ENCODE measurements at places on chromosomes 5 and 9. TPM values are rescaled to one million over a fixed set of nuclear protein-coding genes. Genes with fewer than 3 reads are reported as not detected.

NUTM2G gene
- not detected for total RNA-seq

CARD9 gene
- 0.34 TPM for total RNA-seq

GRCh38 chr9:111454751-111455150 is 29.4 kb downstream of the ECPAS start:
- no peak for DNase-seq

DNA sequence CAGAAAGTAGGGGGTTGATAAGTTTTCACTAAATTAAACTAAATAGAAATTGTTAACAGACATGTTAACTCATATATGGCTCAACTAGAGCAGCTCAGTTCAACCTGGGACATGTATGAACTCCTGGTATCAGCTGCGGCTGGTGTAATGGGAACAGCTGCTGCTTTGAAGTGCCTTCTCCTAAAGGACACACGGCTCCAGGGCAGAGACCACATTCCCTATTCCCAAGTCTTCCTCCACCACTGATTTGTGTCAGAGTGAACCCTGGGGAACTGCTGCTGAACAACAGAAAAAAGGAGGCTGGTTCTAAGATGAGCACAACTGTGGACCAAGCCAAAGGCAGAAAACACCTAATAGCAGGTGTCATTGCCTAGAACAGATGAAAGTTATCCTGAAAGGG is 71.1 kb downstream of the MAPKAP1 start:
- DNase-seq: no peak

RNF38 gene
- total RNA-seq: 18.5 TPM

- no peak for DNase-seq
Observed at GRCh38 chr5:89756955-89757354, 652.6 kb downstream of the CETN3 start.

- DNase-seq: no peak
Observed at GRCh38 chr5:8897316-8897715, 648.6 kb downstream of the SEMA5A start.

- no peak for DNase-seq
Observed at GRCh38 chr5:38927470-38927869, 81.7 kb downstream of the OSMR start.

GRCh38 chr5:83025690-83026478 is 51.3 kb downstream of the TMEM167A start:
- DNase-seq: no peak

GRCh38 chr5:73693573-73694061 is 67.6 kb downstream of the ARHGEF28 start:
- DNase-seq: no peak

DNA sequence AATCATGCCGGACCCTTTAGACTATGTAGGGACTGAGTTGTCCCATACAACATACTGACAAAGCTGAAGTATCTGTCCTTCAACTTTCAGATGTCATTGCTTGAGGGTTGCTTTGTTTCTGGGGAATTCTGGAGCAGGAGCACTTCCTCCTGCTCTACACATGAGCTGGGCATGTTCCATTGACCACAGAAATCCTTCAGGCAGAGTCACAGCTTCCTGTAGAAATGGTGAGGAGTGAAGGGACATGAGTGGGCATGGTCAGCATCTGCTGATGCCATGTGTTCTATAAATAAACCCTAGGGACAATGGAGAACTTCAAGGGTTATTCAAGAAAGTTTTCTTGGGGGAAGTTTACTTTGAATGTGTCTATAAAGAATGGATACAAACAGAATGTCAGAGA is 296.6 kb upstream of the FBXL7 start:
- no peak for DNase-seq

SPEF2 gene
- 0.11 TPM for total RNA-seq

- no peak for DNase-seq
Observed at GRCh38 chr9:33619666-33620404, 95.8 kb downstream of the ANKRD18B start.

DNA sequence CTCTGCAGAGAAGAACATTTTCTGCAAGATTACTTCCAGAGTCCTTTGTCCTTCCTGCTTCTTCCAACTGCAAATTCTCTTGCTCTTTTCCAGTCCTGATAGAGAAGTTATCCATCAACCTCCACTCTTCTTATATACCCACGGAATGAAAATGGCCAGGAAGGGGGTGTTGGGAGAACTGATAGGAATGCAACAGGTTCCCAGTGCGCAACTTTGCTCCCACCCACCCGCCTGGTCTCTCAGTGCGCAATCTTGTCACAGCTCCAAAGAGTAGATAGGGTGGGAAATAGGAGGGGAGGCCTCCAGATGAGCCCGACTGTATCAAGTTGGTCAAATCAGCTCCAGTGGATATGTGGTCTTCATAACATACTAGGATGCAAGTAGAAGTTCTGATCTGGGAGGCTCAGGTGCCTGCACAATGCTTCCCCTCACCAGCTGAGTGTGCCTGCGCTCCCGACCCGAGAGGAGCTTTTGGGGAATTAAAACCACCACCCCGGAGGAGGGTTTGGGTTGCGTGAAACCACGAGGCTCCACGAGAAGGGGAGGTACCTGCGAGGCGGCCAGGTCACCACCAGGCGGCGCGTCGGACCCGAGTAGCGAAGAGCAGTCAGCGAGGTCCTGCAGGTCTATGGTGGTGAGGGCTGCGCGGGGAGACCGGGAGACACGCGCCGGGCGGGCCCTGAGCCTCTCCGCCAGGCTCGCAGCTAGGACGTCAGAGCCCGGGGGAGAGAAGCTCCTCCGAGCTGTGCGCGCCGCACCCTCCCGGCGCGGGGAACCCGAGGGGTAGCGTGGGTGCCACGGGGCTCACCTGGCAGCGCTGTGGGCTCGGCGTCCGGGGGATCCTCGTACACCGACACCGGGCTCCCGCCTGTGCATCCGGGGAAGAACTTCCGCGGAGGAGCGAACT is 835 bp downstream of the MCIDAS start:
- DNase-seq: no peak

GRCh38 chr9:36928670-36929349 is 105.3 kb downstream of the PAX5 start:
- DNase-seq: no peak

ARID3C gene
- not detected for total RNA-seq

DNA sequence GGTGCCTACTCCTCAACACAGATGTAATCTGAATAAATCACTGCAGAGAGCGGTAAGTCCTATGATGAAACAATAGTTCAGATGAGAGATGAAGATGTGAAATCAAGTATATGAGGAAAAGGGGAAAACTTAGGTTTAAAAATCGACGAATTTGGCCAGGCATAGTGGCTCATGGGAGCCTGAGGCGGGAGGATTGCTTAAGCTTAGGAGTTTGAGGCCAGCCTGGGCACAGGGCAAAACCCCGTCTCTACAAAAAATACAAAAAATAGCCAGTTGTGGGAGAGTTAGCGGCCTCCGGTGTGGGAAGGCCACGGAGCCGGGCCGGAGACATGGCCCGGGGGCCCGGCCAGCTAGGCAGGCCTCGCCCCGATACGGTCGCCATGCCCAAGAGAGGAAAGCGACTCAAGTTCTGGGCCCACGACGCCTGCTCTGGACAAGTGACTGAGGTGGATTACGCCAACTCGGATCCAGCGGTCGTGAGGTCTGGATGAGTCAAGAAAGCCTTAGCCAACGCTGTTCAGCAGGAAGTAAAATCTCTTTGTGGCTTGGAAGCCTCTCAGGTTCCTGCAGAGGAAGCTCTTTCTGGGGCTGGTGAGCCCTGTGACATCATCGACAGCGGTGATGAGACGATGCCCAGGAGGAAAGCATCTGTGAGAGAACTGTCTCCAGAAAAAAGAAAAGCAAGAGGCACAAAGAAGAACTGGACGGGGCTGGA is 62.8 kb upstream of the SUB1 start:
- peak; percentile 62 for DNase-seq

- no peak for DNase-seq
Observed at GRCh38 chr9:13351778-13352386, 72.4 kb upstream of the MPDZ start.

GRCh38 chr5:32051796-32052195 is 122.3 kb downstream of the GOLPH3 start:
- DNase-seq: no peak

BHMT2 gene
- 7.1 TPM for total RNA-seq

GRCh38 chr5:171242521-171242920 is 66.5 kb upstream of the TLX3 start:
- no peak for DNase-seq

- DNase-seq: peak; percentile 59
Observed at GRCh38 chr5:74394916-74395880, 245.3 kb downstream of the ENC1 start.

INSYN2B gene
- not detected for total RNA-seq

STPG3 gene
- total RNA-seq: not detected

GRCh38 chr9:14081745-14082144 is 232.2 kb downstream of the NFIB start:
- DNase-seq: no peak

EXD3 gene
- 5.5 TPM for total RNA-seq

DNA sequence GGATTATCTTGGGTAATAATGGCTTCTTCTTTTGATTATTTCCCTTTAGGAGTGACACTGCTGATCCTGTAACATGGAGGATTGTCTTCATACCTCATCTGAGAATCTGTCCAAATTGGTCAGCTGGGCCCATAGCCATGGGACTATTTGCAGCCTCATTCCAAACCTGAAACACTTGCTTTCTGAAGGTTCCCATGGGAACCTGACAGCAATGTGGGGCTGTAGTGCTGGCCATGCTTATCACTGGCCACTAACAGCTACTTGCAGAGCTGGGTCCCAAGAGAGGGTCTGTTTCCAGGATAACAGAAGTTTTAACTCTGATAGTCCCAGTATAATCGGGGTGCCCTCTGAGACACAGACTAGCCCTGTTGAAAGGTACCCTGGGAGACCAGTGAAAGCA is 87.4 kb downstream of the KIAA1958 start:
- no peak for DNase-seq

DNA sequence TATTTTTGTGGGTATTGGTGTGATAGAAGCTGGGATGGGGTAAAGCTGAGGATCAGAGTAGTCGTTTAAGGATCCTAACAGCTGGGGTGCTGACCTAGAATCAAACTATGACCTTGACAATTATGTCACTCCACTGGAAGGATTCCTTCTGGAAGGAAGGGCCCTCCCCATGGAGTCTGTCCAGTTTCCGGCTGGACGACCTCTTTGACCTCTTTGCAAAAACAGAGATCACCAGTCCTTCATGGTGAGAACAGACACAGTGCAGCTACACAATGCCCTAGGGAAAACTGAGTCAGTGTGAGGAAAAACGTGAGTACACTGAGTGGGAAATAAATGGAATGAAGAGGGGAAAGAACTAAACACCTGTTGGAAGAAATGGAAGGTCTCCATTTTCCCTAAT is 445.6 kb downstream of the MAT2B start:
- DNase-seq: no peak

PPP3R2 gene
- total RNA-seq: not detected

ISOC1 gene
- 13.8 TPM for total RNA-seq

DNA sequence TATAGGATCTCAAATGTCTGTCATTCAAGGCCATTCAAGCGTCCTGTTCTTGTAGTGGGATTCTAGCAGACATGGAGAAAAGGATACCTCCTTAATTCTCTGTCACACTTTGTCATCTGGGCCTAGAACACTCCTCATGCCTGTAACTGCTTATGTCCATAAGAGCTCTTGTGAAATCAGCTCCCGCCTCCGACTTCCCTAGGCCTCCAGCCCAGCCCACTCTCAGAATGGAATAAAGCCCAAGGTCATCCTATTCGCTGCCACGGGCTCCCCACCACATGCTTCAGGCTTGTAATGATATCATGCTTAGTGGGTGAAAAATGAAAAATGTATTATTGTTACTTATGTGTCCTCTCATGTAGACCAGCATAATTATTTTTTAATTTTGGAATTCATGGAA is 632.5 kb downstream of the ISL1 start:
- no peak for DNase-seq

TARS1 gene
- 77.6 TPM for total RNA-seq

LCN1 gene
- total RNA-seq: not detected

- no peak for DNase-seq
Observed at GRCh38 chr9:114777821-114778609, 27.8 kb downstream of the TNFSF15 start.

DNA sequence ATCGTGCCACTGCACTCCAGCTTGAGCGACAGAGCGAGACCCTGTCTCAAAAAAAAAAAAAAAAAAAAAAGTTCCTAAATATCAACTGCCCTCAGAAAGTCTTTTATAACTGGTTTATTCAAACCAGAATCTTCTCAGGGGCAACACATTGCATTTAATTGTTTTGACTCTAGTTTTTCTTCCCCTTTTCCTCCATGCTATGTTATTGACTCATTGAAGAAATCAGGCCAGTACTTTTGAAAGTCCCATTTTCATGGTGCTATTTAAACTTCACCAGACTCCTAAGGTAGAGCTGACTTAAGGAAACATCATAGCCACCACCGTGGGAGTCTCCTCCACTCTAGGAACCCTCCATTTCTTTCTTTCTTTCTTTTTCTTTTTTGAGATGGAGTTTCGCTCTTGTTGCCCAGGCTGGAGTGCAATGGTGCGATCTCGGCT is 83.1 kb upstream of the IL6ST start:
- no peak for DNase-seq

PCDHB10 gene
- total RNA-seq: 0.55 TPM

DNA sequence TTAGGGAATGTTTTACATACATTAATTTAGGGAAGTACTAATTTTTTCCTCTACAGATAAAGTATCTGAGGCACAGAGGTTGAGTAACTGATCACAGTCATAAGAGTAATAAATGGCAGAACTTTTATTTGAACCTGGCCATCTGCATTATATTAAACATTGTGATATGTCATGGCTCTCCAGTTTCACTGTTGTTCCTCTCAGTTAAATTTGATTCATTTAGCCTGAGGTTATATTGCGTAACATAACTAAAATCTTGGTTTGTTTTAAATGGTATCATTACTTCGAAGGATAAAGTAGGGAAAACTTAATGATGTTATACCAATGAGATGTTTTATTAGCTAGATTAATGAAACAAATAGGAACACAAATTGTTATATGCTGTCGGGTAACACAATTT is 284.4 kb downstream of the KDM4C start:
- no peak for DNase-seq

MUSK gene
- total RNA-seq: 36.6 TPM

DNA sequence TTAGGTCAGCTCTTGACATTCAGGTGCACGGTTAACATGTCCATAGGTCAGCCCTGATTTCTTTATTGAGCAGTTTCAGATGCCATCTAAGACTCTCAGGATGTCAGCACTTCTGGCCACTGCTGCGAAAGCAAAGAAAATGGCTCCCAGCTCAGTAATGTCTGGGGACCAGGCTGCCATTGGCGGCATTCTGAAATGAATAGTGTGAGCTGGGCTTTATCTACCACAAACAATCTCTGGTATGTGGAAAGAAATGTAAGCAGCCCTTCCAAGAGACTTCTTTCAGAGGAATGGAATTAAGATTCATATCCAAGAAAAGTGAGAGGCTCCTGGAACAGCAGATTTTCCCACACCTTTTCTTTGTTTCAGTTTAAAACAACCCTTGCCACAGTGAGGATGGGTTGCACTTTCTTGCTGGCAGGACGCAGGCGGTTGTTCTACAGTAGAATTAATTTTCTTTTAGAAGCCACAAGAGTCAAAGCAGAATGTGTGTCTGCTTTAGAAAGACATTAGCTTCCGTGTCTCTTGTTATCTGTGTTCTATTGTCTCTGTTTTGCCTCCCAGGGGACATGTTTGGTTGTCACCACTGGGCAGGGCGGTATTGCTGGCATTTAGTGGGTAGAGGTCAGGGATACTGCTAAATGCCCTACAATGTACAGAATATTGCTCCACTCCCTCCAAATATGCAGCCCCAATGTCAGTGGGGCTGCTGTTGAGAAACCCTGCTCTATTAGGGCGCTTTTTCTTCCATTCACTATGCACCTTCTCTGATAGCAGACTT is 149.9 kb upstream of the ANKH start:
- DNase-seq: no peak

Data from gastrocnemius medialis (tissue), 4 donors.